ENCODE measurements at places on chromosomes 1 and 21.

GRCh38 chr1:78619803-78620579 lies at the start of gene IFI44L:
TSS of gene IFI44L (plus strand) at chr1:78620448. CDS start at chr1:78627916, 7,468 bp downstream.
- no peak for DNase-seq

DNA sequence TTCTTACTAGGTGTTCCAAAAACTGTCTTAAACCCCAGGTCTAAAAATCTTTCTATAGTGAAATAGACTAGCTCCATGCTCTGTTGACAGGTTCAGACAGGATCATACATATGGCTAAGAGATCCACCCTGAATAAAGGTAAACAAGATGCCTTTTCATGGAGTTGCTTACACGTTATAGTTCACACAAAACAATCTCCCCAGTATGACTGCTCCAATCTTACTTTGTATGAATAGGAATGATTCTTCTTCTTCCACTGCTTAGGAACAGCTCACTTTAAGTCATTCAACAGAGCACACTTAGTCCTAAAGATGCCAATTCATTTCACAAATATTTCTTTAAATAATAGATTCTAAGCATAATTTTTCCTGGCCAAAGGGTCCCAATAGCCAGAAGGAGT lies 16.0 kb downstream of the ELK4 start:
- DNase-seq: no peak

- DNase-seq: no peak
Observed at GRCh38 chr1:185474440-185475149, 157.6 kb upstream of the IVNS1ABP start.

DNA sequence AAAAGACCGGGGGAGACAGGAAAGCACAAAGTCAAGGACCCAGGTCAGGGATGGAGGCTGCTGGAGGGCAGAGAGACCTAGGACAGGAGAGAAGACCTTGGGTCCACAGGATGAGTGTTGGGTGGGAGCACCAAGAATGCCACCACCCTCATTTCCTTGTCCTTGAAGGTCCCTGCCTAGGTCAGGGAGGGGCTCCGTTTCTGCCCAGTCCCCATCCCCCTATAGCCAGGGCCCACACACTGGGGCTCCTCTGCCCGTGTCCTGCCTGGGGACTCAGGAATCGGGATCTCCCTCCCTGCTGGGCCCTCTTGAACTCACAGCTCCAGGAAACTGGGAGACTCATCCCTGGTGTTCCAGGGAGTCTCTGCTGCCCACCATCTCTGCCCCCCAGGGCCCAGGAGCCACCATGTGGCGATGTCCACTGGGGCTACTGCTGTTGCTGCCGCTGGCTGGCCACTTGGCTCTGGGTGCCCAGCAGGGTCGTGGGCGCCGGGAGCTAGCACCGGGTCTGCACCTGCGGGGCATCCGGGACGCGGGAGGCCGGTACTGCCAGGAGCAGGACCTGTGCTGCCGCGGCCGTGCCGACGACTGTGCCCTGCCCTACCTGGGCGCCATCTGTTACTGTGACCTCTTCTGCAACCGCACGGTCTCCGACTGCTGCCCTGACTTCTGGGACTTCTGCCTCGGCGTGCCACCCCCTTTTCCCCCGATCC lies 584 bp downstream of the TINAGL1 start:
- no peak for DNase-seq

- DNase-seq: no peak
Observed at GRCh38 chr1:116460261-116460660, 87.2 kb downstream of the ATP1A1 start.

- DNase-seq: no peak
Observed at GRCh38 chr1:212568978-212569537, 39.5 kb upstream of the ATF3 start.

GRCh38 chr1:212879947-212880690 lies 22.0 kb downstream of the FLVCR1 start:
- DNase-seq: no peak

GRCh38 chr1:43007377-43008114 lies 48.9 kb upstream of the SLC2A1 start:
- DNase-seq: no peak

- DNase-seq: no peak
Observed at GRCh38 chr21:33101300-33101911, 31.5 kb downstream of the OLIG1 start.

GRCh38 chr1:96372881-96373280 lies 348.7 kb upstream of the PTBP2 start:
- DNase-seq: no peak

GRCh38 chr1:7863756-7864328 lies 11.0 kb upstream of the UTS2 start:
- no peak for DNase-seq

DNA sequence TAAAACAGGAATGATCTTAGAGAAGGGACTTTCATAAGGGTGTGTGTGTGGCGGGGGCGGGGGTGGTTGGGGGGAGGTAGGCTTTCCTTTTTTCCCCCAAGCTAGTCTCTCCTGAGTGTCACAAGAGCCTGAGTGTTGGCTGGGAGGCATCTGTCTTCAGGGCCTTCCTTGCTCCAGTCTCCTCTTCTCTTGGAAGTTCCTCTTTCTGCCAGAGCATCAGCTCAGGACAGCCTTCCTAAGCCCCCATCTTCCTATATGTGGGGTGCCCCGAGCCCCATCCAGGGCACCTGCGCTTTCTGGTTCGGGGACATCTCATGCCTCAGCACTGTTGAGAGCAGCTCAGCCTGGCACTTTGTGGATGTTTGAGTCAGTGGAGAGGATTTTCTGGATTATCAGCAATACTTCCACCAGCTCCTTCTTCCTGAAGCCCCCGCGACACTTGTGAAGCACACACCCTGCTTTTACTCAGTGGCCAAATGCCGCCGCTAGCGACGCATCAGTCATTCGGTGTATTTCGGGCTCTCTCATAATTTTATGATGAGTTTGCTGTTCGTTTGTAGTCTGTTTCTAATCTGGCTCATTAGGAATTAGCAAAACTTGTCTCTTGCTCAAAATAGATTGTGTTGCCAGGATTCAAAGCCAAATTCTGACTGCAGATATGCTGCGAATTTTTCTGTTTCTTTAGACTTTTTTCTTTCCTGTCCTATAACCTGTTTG lies 61.7 kb downstream of the GALNT2 start:
- no peak for DNase-seq

DNA sequence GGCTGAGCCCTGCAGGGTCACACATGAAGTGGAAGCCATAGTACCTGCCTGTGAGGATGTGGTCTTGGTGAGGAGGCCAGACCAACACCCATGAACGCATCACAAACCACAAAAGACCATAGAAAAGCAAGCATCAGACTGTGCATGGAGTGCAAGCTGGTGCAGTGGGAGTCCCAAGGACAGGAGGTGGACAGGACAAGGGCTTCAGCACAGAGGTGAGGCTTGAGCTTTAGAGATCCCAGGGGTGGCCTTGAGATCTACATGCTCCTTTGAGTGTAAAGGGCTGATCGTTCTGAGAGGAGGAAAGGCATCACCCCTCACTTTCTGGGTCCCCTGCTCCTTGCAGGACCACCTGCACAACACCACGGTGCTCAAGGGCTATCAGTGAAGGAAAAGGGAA lies 111.9 kb upstream of the F3 start:
- DNase-seq: no peak

DNA sequence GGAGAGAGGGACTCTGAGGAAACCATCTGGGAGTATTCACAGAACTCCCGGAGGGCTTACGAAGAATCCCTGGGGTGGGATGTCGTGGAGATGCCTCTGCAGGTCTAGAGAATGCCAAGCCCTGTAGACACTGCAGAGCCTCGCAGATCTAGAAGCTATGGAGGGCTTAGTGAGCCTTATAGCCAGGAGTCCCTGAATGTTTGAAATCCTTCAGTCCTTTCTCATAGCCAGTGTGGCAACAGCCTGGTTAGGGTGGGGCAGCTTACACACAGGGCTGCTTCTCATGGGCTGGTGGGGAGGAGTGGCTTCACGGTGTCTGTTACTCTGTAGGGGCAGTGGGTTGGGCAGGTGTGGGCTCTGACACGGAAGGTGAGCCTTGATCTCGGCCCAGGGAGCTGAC lies 44.2 kb upstream of the KDM4A start:
- DNase-seq: no peak

DNA sequence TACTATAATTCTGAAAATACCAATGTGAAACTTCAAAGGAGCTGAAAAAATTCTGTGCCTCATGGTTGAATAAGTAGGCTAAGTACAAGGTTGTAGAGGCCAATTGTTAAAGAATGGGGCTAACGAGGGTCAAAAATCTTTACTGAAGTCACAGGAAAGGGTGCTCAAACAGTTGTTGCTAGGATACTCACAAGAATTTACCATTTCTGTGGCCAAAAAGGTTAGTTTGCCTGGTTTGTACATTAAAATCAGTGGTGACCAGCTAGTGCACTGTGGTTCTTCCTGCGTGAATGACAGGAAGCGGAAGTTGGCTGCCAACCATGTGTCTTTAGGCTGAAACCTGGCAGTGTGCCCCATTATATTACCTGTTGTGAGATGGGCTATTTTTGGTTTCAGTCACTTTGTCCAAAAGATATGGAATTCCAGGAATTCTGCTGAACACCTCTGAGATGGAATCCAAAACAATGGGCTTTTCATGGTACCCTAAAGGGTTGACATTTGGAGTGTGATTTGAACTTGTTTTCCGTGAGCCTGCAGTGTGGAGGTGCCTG lies 13.5 kb downstream of the MAP3K21 start:
- DNase-seq: no peak

- no peak for DNase-seq
Observed at GRCh38 chr1:153399401-153400055, 8.7 kb upstream of the S100A8 start.

- no peak for DNase-seq
Observed at GRCh38 chr1:192407206-192407605, 90.4 kb downstream of the RGS21 start.

GRCh38 chr1:231557411-231557810 lies 28.9 kb downstream of the TSNAX start:
- no peak for DNase-seq

DNA sequence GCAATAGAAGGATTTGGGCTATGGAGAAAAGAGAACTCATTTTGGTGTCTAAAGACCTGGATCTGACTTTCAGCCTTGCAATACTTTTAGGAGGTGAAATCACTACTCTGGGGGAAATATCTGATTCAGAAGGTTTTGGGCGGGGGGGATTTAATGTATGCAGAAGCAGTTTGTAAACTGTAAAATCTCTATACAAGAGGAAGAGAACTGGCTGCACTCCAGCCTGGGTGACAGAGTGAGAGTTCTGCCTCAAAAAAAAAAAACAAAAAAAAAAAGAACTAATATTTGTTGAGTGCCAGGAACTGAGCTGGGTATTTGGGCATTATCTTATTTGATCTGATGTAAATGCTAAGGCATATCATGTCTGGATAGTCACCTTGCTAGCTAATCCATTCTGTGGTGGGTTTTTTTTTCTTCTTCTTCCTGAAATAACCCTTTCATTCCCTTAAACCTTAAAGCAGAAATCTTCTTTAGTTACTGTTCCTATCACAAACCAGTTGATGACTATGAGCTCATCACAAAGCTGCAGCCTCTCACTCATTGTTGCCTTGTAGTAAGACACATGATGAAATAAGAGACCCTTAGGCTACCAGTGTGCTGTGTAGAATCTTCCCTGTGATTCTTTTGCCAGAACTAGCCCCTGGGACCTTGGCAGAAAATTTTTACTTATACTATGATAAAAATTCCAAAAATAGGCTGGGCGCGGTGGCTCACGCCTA lies 35.6 kb upstream of the SLC16A1 start:
- DNase-seq: no peak

DNA sequence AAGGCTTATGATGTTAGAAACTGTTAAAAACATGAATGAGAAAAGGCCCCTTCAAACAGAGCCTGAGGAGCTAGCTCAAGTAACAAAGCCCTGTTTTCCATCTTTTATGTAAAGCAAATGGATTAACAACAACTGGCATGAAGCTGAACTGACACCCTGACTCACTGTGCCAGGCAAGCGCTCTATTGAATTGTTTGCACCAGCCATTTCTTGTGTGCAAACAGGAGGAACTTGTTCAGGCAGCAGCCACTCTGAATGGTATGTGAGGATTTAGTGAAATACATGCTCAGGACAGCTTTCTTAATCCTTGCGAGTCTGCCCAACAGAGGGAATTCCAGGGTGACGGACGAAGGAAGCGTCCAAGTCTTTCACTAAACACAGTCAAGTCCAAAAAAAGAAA lies 291.1 kb upstream of the ADGRL2 start:
- DNase-seq: no peak

DNA sequence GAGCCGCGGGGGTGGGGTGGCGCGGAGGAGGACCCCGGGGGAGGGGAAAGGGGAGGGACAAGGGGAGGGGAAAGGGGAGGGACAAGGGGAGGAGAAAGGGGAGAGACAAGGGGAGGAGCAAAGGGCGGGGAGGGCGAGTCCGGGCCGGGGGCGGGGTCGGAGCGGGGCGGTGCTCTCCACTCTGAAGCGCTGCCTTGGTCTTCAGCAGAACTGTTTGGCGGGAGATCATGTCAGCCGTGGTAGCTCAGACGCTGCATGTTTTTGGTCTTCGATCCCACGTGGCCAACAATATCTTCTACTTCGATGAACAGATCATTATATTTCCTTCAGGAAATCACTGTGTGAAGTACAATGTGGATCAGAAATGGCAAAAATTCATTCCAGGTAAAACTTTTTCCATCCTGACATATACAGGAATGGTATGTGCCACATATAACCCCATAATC lies 420 bp downstream of the CFAP57 start:
- no peak for DNase-seq

DNA sequence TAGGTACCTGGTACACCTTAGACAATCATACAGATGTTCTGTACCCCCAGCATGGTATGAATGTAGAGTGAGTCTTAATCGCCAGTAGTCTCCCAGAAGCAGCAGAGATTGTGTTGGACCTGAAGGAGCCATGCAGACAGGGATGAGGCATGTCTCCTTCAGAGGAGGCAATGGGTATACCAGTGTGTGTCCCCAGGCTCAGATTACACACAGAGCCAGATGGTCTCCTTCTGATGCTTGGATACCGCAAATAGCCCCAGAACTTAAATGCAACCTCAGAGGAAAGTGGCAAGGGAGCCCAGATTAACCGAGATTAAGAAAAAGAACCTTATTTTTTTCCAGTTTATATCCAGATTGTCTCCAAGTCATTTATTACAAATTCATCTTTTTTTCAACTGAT lies 96.8 kb upstream of the C21orf91 start:
- DNase-seq: no peak

- DNase-seq: no peak
Observed at GRCh38 chr1:94646141-94646643, 104.6 kb upstream of the F3 start.

- no peak for DNase-seq
Observed at GRCh38 chr1:171570295-171570694, 51.7 kb upstream of the MYOCOS start.

DNA sequence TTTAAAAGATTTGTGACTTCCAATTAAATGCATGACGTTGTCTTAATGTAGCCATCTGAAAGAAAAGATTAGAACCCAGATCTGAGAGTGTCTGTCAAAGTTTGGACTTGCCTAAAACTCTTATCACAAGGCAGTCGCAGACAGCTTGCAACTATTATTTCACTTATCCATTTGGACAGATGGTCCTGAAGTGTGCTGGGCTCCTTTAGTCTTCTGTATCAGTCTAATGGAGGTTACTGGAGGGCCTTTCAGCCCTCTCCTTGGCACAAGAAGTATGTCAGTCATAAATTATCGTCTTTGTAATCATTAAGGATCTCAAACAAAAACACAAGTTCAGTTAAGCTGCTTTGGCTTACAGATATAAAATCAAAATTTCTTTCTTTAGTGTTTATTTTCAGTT lies 15.5 kb downstream of the PROX1 start:
- DNase-seq: no peak

- no peak for DNase-seq
Observed at GRCh38 chr1:230643908-230644307, 1.6 kb downstream of the COG2 start.
